Fibroblast of skin of right biceps (primary cell): ENCODE measurements at places on chromosomes 2 and 18.

- peak; percentile 24 for DNase-seq
Measured at GRCh38 chr2:67923696-67924095, 139.1 kb downstream of the C1D start.

GRCh38 chr2:190698895-190699294 is 50.0 kb downstream of the NAB1 start:
- DNase-seq, result no peak

DNA sequence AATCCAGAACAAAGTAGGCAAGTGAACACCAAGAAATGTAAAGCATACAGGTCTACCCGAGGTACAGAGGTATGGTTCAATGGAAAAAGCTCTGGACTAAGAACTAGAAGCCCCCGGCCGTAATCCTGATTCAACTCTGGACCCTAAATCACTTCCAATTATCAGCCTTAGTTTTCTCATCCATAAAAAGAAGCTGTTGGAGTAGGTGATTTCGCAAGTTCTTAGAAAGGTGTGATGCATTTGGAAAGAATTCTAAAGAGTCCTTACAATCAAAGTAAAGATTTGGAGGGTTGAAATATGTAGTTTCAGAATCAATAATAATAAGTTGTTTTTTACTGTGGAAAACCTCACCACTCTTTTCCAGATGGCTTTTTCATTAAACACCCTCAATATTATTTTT is 622.1 kb upstream of the ID2 start:
- no peak for DNase-seq

GRCh38 chr2:163953390-163953907 is 217.6 kb upstream of the FIGN start:
- no peak for DNase-seq

DNA sequence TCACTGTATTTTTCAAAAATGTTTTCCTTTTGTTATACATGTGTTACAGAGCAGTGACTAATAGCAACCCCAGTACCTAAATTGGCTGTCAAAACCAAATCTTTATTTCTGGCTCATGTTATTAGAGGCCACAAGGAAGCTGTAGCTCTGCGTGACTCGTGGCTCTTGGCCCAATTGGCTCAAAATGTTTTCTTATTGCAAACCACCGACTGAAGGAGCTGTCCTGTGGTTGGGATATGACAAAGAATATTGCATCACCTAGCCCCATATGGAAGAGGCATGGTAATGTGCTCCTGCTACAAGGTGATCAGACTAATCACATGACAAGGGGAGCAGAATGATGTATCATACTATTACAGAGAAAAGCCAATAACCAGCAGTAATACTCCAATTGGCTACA is 1058.5 kb downstream of the CBLN2 start:
- peak; percentile 46 for DNase-seq

DNA sequence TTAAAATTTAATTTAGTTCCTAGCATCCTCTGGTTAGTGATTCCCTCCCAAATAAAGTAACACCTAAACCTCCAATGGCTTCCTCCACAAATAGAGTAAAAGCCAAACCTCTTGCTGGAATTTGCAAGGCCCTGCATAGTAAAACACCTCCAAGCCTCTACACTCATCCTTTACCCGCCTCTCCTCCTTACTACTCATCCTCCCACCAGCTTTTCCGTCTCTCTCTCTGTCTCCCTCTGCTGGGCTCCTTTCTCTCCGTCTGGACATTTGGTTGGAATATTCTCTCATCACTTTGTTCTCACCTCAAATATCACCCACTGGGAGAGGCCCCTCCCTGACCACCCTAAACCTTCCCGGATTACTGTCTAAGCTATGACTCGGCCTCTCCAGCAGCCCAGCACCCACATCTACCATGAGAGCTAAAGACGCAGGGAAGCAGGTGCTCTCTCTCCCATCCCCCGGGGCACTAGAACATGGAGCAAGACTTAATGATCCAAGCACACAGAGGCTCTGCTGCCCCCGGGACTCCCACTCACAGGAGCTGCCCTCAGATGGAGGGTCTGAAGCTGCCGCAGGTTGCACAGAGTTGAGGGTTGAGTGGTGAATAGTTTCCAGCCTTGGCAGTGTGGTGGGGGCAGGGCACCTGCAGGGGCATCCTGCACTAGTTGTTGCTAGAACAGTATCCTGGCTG is 167.2 kb downstream of the FBXO15 start:
- DNase-seq, result peak; percentile 16

DNA sequence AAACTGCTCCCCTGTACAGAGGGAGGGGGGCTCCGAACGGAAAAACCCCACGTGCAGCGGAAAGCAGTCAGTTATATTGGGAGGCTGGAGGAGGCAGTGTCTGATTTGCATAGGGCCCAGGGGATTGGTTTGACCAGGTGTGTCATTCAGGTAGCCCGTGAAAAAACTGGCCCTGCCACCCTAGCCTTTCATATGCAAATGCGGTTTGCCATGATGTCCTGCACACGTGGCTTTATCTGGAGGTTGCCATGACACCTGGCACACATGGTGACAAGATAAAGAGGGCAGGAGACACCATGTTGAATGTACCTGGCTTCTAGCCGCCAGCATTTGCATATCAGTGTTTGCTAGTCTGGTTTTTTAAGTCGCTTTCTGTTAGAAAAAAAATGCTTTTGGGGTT is 20.5 kb downstream of the SLC25A52 start:
- no peak for DNase-seq

DNA sequence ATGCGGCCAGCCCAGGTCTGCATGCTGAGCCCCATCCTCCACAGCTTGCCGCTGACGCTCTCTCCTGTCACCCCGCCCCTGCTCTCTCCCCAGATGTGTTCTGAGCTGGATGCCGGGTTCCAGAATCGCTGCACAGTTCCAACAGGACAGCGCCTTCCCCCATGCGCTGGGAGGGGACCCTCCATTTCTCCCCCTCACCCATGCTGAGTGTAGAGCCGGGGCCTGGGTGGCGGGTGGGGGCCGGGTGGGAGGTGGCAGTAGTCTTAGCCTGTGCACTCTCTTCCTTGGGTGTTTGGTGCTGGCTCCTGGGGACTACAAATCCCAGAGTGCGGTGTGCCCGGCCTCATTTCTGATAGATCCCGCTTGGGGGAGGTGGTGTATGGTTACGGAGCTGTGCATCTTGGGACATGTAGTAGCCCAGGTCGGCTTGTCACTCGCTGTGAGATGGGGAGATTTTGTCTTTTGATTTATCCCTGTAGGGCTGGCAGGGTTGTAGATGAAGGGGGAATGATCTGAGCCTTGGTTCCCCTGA is 6.8 kb downstream of the DNAJB2 start:
- DNase-seq, result peak; percentile 75

GRCh38 chr2:100285691-100286090 is 36.6 kb downstream of the LONRF2 start:
- DNase-seq, result peak; percentile 81

GRCh38 chr2:142893241-142893640 is 15.8 kb downstream of the KYNU start:
- no peak for DNase-seq

GRCh38 chr2:200353874-200354273 is 47.4 kb downstream of the SPATS2L start:
- no peak for DNase-seq

DNA sequence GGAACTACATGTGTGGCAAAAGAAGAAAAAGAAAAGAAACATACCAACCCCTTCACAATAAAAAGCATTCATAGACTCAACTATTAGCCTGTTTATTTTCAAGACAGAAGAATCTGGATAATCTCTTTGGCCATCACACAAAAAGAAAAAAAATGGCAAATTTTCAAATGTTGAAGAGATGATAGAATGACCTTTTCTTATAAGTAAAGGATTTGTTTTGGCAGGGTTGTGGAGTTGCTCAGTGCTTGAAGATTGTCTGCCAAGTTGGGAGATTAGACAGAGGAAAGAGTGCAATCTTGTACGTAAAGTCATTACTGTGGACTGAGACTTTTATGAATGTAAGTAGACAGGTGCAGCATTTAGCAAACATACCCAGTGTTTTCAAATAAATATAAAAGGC is 18.5 kb upstream of the FAM171B start:
- DNase-seq, result no peak

GRCh38 chr2:68948710-68949109 is 4.0 kb downstream of the GKN2 start:
- no peak for DNase-seq

- peak; percentile 28 for DNase-seq
Measured at GRCh38 chr2:144671695-144672455, 152.0 kb upstream of the ZEB2 start.

DNA sequence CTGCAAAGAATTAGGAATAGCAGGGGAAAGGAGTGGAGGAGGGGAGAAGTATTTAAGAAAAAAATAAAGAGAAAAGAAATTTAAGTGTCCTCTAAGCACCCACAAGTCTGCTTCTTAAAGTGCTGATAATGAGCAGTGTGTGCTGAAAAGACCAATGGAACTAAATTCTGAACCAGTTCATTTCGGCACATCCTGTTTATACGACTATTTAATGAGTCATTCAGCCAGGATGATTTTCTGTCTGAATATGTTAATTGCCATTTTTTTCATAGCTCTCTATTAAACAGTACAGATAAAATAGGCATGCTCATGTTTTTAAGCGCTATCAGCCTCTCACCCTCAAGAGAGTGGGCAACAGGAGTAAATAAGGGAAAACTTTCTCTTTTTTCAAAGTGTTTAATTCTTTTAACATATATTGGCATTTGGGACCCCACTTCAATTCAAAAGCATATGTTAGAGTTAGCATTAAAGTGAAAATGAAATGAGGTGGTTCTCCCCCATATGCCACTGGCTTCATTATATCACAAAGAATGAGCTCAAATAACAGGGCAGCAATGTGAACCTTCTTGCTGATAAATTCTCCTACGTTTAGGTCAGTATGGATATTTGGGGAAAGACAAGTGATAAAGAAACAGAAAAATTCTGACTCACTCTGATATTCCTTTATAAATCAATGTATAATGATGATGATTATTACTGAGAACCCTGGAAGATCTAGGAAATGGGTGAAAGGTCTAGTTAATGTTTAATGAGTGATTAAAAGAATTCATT is 87.5 kb downstream of the TCF4 start:
- peak; percentile 96 for DNase-seq

- DNase-seq, result no peak
Measured at GRCh38 chr2:95041060-95041823, 15.7 kb downstream of the MAL start.

DNA sequence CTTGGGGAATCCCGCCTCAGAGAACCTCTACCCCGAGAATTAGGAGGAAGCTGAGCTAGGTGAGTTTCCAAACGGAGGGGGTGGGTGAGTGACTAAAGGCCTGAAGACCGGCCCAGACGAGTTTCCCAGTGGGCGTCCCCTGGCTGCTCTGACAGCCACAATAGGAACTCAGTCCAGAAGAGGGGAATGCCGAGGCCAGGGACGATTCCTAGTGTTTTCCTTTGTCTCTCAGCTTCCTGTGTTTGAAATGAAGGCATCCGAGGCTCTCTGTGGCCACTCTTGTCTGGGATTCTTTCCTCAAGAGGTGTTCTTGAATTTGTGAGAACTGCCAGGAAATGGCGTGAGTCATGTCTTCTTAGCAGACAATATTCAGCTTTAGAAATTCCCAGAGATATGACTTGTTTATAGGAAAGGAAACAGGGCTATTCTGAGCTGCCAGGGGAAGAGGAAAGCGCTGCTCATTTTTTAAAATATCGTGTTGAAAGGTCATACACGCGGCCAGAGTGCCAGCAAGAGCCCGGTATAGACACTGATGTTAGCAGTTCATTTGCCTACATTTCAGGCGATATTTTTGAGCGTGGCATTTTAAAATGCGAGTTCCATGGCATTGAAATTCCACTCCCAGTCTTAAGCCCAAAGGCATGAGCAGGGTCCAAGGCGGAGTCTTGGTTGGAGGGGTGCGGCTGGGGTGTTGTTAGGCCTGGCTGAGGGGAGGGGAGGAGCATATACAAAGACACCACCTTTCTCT is 169.1 kb upstream of the KLF7 start:
- DNase-seq, result peak; percentile 100

GRCh38 chr18:70059684-70060083 is 112.0 kb upstream of the CD226 start:
- DNase-seq, result no peak

- no peak for DNase-seq
Measured at GRCh38 chr2:43462866-43463641, 132.8 kb downstream of the THADA start.

GRCh38 chr2:38925982-38926381 is 36.3 kb downstream of the ARHGEF33 start:
- DNase-seq, result no peak

- DNase-seq, result no peak
Measured at GRCh38 chr2:106789185-106789584, 96.8 kb downstream of the ST6GAL2 start.

GRCh38 chr2:19256121-19256601 is 102.3 kb downstream of the OSR1 start:
- DNase-seq, result peak; percentile 83

GRCh38 chr2:147469471-147469870 is 375.4 kb upstream of the ACVR2A start:
- no peak for DNase-seq

DNA sequence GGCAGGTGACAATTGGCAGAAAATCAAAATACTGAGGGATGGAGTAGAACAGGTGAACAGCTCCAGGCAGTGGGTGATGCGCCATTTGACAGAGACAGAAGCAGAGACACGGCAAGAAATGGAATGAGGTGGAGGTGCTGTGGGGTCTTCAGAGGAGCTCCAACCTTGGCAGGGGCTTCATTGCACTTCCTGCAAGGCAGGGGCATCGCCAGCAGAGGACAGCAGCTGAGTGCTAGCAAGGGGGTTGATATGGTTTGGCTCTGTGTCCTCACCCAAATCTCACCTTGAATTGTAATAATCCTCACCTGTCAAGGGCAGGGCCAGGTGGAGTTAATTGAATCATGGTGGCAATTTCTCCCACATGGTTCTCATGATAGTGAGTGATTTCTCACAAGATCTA is 42.8 kb downstream of the CCDC68 start:
- no peak for DNase-seq

- no peak for DNase-seq
Measured at GRCh38 chr2:173571887-173572680, 217.4 kb downstream of the CDCA7 start.

DNA sequence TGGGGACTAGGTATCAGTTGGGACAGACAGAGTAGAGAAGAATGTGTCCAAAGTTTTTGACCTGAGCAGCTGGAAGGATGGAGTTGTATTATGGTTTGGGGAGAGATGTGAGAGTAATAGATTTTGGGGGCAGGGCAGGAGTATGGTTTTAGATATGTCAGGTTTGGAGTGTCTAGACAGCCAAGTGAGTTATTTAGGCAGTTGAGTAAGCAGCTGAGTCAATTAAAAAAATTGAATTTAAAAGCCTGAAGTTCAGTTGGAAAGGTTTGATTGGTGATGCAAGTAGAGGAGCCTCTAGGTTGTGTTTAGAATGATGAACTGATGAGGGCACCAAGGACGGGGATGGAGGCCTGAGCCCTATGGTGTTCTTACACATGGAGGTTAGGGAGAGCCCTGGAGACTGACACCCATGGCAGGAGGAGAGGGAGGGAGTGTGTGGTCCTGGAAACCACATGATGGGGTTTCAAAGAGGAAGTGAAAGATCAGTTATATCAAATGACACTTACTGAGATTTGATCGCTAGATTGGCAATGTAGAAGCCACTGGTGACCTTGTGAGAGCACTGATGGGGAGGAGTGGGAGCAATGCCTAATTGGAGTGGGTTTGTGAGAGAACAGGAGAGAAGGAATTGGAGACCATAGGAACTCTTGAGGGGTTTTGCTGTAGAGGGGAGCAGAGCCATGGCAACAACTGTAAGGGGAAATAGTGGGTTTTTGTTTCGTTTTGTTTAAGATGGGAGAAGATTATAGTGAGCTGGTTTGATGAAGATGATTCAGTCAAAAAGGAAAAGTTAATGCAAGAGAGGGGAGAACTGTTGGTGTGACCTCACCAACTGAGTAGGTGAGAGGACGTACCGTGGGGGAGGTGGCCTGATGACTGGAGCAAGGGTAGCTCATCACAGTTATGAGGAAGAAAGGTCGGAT is 10.3 kb downstream of the ITGA6 start:
- DNase-seq, result no peak

- DNase-seq, result no peak
Measured at GRCh38 chr18:3898861-3899613, 449.1 kb downstream of the TGIF1 start.
